Kasumi-1 (cell line): ENCODE measurements at places on chromosomes 7 and 10.

DNA sequence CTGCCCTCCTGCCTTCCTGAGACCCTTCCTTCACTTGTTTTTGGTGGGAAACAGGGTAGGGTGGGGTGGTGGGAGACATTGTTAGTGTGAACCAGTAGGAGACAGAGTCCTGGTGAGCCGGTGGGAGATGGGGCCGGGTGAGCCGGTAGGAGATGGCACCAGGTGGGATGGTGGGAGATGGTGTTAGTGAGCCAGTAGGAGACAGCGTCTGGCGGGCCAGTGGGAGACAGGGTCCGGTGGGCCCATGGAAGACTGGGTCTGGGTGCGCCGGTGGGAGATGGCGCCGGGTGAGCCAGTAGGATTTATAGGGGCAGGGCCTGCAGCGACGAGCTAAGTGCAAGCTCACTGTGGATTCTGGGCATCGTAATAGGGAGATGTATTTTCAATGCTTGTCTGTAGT lies 116.8 kb downstream of the TRRAP start:
- DNase-seq, result no peak

DNA sequence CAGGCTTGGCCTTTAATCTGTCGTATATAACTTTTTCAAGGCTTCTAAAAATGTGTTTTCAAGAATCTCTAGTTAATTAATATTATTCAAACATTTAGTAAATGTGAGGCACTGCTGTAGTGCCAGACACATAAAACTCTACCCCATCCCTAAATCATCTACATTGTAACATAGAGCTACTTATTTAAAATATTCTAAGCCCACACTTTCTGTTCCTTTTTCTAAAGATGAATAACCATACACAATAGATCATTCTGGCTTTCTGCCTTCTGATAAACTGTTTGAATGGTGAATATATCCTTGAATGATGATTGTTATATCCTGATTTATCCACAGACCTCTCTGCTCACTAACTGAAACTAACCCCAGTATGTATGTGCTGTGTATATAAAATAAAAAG lies 41.4 kb downstream of the BRAF start:
- DNase-seq, result no peak

GRCh38 chr10:116598329-116598728 lies 7.6 kb downstream of the PNLIPRP1 start:
- no peak for DNase-seq

GRCh38 chr7:140015471-140015970 lies 47.2 kb downstream of the PARP12 start:
- DNase-seq, result no peak

GRCh38 chr7:122306320-122307227 lies 2.0 kb upstream of the FEZF1 start:
- DNase-seq, result no peak

DNA sequence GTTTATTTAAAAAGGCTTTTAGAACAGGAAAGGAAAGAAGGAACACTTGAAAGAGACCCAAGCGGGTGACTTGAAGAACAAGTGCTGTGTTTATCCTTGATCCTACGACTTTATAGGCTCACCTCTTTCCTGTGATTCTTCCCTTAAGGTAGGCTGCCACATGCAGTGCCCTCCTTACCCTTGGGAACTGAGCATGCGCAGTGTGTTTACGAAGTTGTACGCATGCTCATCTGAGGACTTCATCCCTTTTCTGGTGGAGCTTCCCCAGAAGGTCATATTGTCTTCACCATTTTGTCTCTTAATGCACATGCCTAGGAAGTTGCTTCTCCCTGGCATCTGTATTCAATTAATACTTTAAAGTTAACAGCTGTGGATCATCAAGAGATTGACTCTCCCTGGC lies 49.9 kb upstream of the VOPP1 start:
- DNase-seq, result no peak

- no peak for DNase-seq
These were observed 881 bp upstream of the PCGF5 start for GRCh38 chr10:91219371-91220193.

DNA sequence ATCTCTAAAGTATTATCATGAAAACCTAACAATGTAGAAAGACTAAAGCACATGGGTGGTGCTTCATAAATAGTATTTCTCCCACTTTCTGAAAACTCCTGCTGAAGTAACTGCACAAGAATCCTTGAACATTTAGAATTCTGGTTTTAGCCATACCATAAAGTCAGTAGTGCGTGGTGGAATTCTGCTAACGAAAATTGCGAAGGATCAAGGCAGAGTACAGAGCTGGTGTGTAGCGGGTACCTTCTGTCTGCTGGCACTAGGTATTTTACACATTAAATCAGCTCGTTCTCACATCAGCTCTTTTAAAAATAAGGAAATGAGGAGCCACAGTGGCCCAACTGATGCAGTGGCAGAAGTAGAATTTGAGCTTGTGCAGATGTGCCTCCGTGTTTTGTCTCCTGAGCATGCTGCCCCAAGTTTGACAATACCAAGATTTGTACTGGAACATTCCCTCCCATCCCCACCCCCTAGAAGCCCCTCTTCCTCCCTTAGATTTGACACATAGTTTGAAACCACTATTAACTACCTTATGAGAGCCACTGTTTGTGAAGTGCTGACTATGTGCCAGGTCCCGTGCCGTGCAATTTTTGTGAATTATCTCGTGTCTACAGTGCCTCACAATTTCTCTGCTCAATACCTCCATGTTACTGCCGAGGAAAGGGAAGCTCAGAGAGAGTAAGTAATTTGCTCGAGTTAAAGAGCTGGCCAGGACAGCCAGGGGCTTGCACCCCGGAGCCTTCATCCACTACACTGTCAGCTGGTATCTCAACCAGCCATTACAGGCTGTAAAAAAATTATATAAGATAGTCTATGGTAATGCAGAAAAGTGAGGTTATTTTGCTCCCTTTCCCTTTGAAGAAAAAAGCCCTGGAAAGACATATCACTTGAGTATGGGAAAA lies 66.9 kb downstream of the EGFR start:
- no peak for DNase-seq

DNA sequence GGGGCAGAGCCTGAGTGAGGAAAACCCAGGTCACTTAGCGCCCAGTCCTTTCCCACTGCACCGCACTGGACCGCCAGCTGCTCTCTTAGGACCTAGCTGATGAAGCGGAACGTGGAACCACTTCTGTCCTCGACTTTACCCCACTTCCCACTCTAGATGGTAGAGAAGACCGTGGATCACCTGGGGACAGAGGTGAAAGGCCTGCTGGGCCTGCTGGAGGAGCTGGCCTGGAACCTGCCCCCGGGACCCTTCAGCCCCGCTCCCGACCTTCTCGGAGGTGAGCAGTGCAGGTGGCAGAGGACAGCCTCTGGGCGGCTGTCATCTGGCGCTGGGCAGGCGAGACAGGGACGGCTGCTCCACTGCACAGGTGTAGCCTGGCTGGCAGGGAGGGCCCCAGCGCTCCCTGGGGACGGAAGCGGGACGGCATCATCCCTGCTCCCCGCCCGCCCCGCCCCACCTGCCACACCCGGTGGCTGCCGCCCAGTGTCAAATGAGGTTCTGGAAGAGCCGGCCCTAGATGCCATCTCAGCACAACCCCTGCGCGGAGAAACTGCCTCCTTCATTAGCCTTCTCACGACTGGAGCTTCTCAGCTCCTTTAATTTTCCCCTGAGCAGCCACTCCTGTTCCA lies 11.7 kb downstream of the PLAC9 start:
- DNase-seq, result no peak

DNA sequence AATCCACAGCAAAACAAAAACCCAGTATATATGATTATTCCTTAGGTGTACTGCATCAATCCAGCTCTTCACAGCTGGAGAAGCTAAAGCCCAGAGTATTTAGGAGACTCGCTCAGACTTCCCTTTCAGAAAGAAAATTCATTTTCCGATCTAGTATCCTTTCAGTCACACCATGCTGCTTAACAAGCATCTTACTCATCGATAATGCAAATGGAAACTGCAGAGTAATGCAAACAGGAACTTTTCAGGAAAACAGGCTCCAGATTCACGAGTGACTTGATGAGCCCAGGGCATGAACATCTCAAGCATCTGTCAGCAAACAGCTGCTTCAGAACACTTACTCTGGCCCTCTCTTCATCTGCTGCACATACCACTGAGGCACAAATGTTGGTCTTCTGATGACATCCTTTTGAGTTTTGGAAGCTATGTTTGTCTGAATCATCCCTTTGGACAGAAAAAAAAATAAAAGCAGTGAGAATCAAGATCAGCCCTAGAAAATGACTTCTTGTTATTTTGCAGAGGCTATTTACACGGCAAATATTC lies 24.9 kb upstream of the ZC3HAV1L start:
- DNase-seq, result no peak

DNA sequence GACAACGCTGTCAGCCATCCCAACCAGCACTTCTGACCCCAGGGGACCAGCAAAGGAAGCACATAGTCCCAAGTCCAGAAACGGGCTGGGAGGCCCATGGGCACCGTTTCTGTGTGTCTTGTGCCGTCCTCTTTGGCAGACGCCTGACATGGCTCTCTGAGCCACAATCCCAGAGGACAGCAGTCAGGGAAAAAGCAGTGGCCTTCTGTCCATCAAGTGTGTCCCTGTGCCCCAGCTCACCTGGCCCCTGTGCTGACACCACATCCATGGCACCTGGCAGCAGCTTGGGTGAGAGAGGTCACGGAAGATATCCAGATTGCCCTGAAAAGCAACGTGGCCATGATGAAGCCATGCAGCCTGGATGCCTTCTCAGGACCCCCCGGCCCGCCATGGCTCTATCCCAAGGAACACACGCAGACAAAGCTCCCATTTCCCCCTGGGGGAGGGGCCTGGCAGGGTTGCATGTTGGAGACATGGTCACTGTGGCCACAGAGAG lies 38.1 kb upstream of the ANTXRL start:
- DNase-seq, result no peak

DNA sequence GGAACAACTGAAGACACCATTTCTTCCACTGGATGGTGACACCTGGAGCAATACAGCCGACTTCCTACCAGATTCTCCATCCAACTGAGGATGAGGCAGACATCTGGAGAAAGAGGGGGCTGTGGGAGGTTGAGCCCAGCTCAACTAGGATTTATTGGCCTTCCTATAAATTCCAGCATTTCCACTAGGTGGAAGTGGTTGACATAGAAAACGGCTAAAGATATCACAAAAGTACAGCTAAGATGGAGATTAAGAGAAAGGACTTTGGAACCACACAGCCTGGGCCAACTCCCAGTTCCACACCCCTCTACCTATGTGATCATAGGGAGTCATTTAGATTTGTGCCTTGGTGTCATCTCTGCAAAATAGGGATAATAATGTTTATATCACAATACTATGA lies 61.3 kb upstream of the CAV2 start:
- DNase-seq, result no peak

- no peak for DNase-seq
These were observed 14.2 kb downstream of the INPP5A start for GRCh38 chr10:132551808-132552130.

DNA sequence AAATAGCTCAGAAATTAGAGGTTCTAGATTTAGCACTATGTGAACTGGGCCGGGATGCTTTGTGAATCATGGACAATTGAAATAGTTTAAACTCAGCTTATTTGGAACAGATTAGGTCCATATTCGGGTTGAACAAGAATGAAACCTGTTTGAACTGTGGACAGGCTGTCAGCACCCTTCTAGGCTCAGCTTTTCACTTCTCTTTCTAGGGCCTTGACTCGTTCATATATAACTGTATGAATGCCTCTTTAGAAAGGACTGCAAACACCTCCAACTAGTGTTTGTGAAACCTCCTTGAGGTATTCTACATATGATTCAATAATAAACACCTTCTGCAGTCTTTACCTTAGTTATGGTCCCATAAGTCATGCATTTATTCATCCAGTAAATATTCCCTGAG lies 115.6 kb downstream of the REEP3 start:
- no peak for DNase-seq

- DNase-seq, result no peak
These were observed 31.9 kb downstream of the CPED1 start for GRCh38 chr7:121020249-121020988.

GRCh38 chr7:35007768-35008167 lies 29.5 kb downstream of the DPY19L1 start:
- DNase-seq, result no peak

DNA sequence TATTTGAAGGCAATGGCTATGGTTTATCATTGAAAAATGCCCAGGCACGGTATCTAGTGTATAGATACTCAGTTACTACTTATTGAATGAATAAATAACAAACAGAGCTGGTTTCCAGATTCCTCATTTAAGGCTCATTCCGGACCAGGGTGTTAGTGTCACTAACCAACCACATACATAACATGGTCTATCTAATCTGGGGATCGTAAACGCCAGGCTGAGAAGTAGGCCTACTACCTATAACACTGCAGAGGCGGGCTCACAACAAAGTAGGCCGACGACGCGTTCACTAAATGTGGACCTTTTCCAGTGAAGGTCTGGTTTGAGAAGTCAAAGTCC lies 423 bp downstream of the LSM5 start:
- no peak for DNase-seq

- no peak for DNase-seq
These were observed 265.0 kb upstream of the NPSR1 start for GRCh38 chr7:34392972-34393371.

GRCh38 chr7:119270045-119270464 lies 1002.9 kb upstream of the KCND2 start:
- DNase-seq, result peak; percentile 77

- DNase-seq, result no peak
These were observed 246.9 kb upstream of the NEBL start for GRCh38 chr10:21144047-21144446.

DNA sequence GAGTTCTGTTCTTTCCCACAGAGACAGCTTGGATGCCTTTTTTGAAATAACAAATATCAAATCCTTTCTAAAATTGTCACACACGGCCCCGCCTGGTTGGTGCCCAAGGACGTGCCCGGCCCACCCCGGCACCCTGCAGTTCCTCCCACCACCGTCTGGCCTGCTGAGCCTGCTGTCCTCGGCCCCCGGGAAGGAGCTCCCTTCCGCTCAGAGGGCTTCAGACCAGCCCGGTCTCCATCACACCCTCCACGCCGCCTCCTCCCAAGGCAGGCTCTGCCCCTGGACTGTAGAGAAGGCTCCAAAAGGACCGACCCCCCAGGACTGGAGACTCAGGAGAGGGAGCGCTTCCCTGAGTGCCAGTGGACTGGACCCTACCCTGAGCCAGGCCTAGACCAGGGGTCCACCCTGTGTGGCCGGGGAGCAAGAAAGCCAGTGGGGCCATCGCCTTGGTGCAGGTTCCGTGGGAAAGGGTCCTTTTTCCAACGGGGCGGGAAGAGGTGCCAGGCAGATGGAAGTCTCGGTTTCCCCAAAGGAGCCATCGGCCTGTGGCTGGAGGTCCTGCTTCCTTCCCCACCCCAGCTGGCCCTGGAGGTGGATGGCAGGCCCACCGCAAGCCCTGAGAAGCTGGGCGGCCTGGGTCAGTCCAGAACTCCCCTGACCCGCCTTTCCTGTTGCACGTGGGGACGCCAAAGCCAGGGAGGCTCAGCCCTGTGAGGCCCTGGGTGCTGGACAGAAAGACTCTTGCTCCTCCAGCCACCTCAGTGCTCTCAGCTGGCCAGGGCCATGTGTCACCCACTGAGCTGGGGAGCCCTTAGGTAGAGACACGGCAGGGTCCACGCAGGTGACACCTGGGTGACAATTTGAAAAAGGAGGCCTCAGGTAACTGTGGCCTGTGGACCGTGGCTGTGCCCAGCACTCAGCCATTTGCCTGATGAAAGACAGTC lies 69.8 kb downstream of the PWWP2B start:
- no peak for DNase-seq
